Fibroblast of gingiva (primary cell): ENCODE measurements at places on chromosomes 16 and 17.

- no peak for DNase-seq
Measured at GRCh38 chr17:21072745-21073197, 30.0 kb upstream of the USP22 start.

DNA sequence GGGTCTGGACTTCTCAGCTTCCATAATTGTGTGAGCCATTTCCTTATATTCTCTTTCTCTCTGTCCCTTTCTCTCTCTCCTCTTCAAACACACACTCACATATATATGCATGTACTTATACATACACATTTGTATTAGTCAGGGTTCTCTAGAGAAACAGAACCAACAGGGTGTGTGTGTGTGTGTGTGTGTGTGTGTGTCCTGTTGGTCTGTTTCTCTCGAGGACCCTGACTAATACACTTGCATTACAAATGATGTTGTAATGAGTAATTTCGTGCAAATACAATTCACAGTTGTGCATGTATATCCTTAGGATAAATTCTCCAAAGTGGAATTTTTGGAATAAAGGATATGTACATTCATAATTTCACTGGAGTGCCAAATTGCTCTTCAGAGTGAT is 115.3 kb downstream of the NPIPB5 start:
- DNase-seq: no peak

GRCh38 chr17:16442594-16443510 is 27.5 kb downstream of the TRPV2 start:
- DNase-seq: no peak

DNA sequence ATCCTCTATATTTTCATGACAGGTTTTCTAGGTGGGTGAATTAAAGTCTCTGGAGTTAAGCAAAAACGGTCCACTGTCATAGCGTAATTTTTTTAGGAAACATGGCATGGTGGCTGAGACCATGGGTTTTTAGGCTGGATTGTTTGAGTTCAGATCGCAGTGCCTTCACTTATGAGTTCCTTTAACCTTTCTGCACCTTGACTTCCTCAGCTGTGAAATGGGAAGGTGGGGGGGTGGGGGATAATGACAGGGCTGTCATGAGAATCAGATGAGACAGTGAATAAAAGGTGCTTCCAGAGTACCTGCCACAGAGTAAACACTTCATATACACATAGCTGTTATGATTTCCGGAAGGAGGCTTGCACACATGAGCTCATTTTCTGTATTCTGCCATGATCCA is 11.8 kb downstream of the PRCD start:
- DNase-seq: no peak

- no peak for DNase-seq
Measured at GRCh38 chr17:43655693-43656255, 5.9 kb downstream of the MEOX1 start.

DNA sequence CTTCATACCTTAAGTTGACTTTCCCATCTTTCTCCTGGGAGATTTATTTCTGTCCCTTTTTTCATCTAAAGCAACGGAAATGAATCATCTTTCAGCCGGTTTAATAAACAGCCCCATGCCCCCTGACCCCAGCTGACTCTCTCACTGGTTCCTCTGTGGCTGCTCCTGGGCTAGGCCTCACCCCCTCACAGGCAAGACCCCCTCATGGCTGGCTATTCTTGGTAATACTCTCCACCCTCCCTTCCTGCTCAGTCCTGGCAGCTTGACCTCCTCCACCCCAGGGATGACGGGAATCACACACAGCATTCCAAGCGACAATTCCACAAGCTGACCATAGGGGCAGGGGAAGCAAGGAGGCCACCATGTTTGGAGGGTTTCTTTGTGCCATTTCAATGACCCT is 1.5 kb upstream of the ADAP2 start:
- DNase-seq: no peak

GRCh38 chr16:77822661-77823060 is 34.3 kb downstream of the VAT1L start:
- DNase-seq: no peak

DNA sequence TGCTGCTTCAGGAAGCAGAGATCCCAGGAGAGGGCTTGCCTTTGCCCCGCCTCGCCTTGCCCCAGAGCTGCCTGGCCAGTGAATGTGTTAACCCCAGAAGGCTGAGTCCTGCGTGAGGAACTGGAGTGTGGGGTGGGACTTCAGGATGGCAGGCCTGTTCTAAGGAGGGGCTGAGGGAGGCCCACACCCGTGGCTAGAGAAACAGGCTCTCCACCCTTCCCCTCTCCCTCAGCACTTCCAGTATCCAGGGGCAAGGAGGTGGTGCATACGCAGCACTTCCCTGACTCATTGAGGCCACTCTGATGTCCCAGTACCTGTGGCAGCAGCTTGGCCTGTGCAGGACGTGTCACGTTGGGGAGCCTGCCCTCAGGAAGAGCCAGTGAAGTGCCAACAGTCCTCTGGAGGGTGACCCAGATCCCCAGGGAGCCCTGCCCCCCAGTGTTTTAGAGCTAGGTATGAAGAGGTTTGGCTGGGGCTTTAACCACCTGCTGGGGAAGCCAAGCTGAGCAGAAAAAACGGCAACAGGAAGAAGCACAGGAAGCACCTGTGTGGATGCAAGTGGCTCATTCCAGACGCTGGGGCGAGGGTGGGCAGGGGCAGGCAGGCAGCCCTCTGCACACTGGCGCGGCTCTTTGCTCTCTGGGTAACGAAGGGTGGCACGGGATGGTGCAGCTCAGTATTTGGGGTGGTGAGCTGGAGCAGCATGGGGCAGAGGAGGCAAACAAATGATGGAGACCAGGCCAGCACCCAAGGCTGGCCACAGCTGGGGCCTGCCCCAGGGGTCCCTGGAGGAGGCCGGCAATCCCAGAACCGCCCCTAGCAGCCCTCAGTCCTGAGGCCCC is 14.7 kb upstream of the CTCF start:
- DNase-seq: no peak

GRCh38 chr16:1997494-1998359 is 8.0 kb downstream of the SYNGR3 start:
- DNase-seq: peak; percentile 87

GRCh38 chr16:56787167-56787566 is 57.2 kb downstream of the NUP93 start:
- no peak for DNase-seq

GRCh38 chr17:81566461-81567126 is 14.4 kb upstream of the FAAP100 start:
- DNase-seq: peak; percentile 86

DNA sequence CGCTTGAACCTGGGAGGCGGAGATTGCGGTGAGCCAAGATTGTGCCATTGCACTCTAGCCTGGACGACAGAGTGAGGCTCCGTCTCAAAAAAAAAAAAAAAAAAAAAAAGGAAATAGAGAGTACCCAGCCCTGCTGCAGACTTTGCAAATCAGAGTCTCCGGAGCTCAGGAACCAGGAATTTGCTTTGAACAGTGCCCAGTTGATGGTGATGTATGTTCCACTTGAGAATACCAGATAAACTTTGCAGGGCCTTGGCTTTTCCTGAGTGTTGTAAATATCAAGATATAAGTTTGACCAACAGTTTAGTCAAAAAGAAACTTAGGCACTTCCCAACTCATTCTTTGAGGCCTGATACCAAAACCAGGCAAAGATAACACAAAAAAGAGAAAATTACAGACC is 30.6 kb upstream of the MAP3K14 start:
- DNase-seq: no peak

- no peak for DNase-seq
Measured at GRCh38 chr16:49575346-49576172, 202.0 kb downstream of the C16orf78 start.

DNA sequence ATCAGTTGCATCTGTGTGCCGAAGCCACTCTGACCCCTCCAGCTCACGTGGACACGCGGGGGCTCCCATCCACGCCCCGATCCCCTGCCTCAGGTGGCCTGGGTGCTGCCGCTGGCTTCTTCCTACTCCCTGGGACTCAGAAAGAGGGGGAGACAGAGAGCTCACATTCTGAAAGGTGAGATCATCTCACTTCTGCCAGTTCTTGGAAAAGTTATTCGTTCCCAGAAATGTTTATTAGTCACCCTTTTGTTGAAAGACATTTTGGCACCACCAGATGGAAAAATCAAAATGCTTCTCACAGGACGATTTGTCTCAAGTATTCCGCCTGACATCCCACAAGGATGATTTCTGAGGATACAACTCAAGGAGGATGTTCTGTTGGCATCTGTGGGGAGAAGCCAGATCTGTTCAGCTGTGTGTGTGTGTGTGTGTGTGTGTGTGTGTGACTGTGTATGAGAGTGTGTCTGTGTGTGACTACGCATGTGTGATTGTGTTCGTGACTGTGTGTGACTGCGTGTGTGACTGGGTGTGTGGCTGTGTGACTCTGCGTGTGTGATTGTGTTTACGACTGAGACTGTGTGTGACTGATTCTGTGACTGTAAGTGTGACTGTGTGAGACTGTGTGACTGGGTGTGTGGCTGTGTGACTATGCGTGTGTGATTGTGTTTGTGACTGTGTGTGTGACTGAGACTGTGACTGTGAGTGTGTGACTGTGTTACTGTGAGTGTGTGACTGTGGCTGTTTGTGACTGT is 207.3 kb downstream of the NTN1 start:
- peak; percentile 96 for DNase-seq

- DNase-seq: peak; percentile 27
Measured at GRCh38 chr16:86946396-86946795, 368.0 kb downstream of the FOXL1 start.

GRCh38 chr16:65666132-65666941 is 544.5 kb upstream of the CDH11 start:
- no peak for DNase-seq

- no peak for DNase-seq
Measured at GRCh38 chr17:75394332-75394918, 11.1 kb downstream of the GRB2 start.

GRCh38 chr16:2498531-2499253 is 15.1 kb upstream of the ATP6V0C start:
- DNase-seq: no peak

- no peak for DNase-seq
Measured at GRCh38 chr16:57475711-57476339, 10.5 kb downstream of the DOK4 start.

DNA sequence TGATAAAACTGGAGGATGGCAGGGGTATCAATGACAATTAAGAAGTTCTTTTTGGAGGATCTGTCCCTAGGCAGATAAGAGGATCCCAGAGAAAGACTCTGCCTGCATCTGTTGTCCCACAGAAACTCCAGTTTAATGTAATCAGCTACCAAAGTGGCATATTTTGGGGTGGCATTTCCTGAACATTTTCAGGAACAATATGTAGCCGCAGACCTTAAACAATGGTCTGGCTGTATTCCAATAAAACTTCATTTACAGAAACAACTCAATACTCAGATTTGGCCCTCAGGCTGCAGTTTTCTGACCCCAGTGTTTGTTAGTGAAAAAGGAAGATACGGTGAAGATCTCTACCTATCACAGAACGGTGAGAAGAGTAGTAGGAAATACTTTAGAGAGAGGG is 46.1 kb downstream of the KCNJ16 start:
- DNase-seq: no peak

- DNase-seq: no peak
Measured at GRCh38 chr16:25679511-25679910, 12.2 kb upstream of the HS3ST4 start.

DNA sequence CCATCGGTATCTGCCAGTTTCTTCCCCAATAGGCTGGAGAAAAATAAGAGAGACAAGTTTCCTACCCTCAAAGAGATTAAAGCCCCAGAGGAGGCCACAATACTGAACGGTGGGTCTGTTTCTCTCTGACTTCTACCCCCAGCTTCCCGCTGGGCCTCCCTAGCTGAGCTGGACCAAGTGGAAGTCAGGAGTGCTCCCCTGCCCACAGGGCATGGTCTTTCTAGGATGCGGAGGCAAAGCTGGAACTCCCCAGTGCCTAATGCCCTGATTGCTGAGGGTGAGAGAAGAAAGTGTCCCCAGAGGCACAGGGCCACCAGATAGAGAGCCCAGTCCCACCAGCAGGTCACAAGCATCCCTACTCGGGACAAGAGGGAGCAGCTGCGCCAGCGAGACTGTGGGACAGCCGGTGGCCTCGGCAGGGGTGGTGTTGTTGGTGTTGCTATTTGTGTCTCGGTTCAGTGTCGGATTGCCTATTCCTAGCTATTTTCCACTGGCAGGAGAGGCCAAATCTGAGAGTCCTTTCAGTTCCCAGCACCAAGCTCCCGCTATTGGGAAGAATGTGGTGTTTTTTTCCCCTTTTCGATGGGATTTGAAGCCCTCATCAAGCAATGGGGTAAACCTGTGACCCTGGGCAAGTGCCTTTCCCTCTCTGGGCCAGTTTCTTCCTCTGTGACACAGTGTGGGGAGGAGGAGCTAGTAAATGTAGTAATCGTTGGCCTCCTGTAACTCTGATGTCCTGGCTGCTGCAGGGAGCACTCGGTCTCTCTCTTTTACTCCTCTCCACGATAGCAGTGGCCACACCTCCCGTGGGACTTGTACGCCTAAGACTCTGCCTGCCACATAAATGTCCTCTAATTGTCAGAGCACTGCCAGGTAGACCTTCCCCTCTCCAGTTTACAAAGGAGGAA is 22.5 kb upstream of the TBX2 start:
- DNase-seq: no peak

DNA sequence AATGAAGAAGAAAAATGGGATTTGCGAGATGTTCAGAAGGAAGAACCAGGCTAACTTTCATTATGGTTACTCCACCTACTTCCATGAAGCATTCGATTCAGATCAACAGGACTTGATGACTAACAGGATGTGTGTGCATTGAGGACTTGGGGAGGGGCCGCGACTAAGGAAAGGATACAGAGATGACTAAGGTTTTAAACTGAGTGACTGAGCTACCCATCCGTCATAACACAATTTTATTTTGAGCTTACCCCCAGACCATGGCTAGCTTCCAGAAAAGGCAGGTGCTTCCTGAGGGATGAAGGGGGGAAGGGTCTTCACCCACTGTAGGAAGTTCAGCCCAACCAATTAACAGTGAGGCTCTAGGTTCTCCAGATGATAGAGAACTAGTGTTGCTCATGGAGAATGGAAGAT is 2.5 kb upstream of the CDYL2 start:
- no peak for DNase-seq

GRCh38 chr16:2211923-2212347 is 1.3 kb upstream of the BRICD5 start:
- DNase-seq: no peak

GRCh38 chr16:48538746-48539484 is 71.1 kb downstream of the N4BP1 start:
- no peak for DNase-seq

- no peak for DNase-seq
Measured at GRCh38 chr17:61284746-61285145, 114.9 kb upstream of the TBX2 start.

DNA sequence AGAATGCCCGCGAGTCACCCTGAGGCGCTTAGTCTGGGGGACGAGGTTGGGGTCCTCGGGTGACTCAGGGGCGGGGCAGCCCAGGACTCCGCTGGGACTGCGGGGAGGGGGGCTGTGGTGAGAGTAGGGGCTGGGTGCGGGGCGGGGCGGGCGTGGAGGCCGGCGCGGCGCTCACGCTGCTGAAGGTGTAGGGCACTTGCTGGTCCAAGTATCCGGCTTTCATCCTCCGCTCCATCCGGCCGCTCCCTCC is 832 bp downstream of the ETV4 start:
- DNase-seq: no peak

DNA sequence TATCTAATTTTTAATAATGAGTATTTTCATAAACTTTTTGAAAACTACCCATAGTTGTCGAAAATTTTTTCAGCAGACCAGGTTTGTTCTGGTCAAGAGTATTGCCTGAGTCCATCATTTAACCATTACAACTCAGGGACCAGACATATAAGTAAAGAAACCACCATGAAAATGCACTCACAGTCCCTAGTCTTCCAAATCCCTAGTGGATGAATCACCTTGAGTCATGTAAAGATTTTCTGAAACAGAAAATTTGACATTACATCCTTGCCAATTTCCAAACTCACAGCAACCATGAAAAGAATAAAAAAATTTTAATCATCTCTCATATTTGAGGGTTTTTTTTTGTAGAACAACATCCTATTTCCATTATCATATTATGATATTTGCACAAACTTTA is 1337.5 kb upstream of the CDH8 start:
- DNase-seq: no peak
